Activated T-helper 1 cell treated with anti-CD3 and anti-CD28 coated beads, Interleukin-2, amount 50 U/mL, for 16 hours (primary cell): ENCODE measurements at places on chromosomes 11 and 22.

- DNase-seq = no peak
These were observed 113.3 kb upstream of the SLC22A12 start for GRCh38 chr11:64477675-64478074.

DNA sequence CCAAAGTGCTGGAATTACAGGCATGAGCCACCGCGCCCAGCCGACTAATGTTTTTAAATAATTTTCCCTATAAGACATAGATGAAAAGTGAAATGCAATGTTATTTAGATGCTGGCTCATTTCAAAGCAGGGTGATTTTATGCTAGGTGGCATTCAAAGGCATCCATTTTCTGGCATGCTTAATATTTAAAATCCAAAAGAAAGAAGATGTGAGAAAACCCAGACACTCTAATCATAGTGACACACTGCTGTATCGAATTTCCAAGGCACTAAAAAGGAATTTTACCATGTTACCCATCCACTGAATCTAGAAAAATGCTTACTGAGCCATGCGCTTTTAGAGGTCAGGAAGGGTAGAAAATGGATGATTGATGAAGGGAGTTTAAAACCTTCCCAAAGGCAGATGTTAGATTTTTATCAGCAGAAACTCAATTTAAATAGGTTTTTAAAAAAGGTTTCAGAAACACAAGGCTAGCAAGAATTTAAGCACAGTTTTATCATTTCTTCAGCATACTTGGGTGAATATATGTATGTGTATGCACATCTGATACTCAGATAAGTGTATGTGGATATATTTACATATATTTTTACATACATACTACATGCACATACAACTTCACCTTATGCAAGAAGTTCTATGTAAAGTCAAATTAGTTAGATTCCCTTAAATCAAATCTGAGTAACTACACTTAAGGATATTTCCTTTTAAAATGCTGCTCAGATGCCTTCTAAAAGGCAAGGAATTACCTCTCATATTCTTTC, 24.1 kb upstream of the CCDC89 start:
- no peak for DNase-seq

- no peak for DNase-seq
These were observed 774 bp upstream of the MRGPRG start for GRCh38 chr11:3219281-3219892.

DNA sequence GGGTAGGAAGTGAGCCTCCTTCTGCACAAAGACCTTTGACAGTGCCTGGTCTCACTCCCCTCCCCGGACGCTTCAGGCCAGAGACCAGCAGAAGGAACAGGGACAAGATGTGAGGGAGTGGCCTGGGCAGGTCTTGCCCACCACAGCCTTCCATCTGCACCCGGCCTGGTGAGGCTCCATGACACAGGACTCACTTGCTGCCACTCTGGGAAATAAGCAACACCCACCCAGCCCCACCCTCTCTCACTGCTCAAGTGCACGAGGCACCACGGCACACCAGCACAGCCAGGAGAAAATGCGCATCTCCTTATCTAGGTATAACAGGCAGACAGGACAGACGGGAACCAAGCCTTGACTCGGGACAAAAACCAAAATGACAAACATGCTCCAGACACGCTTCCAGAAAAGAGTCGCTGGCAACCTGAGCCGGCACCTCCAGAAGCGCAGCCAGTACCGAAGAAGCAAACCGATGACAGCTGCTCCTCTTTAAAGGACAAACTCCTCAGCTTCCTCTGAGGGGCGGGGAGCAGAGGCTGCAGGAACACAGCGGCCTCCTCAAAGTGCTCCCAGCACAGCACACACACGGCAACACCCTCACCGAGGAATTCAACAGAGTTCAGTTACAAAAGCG, 41.7 kb downstream of the BRD1 start:
- DNase-seq = no peak

DNA sequence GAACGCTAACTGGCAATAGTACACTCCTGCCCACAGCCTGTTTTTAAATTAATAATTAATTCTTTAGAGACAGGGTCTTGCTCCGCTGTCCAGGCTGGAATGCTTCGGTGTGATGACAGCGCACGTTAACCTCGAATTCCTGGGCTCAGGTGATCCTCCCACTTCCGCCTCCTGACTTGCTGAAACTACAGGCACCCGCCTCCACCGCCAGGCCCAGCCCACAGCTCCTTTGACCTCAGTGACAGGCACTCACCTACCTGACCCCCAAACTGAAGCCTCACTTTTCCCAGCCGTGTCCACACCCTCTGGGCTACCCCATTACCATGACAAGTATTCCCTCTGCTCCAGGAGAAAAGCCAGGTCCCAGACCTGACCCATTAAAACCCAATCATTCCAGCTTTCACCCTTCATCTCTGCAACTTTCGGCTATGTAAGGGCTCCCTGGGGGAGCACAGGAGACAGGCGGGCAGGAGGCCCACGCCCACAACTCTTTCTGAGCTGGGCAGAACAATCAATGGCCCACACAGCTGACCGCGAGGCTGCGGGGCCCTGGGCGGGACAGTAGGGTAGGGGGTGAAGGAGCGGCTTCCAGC, 730 bp downstream of the LMNTD2 start:
- DNase-seq = no peak

DNA sequence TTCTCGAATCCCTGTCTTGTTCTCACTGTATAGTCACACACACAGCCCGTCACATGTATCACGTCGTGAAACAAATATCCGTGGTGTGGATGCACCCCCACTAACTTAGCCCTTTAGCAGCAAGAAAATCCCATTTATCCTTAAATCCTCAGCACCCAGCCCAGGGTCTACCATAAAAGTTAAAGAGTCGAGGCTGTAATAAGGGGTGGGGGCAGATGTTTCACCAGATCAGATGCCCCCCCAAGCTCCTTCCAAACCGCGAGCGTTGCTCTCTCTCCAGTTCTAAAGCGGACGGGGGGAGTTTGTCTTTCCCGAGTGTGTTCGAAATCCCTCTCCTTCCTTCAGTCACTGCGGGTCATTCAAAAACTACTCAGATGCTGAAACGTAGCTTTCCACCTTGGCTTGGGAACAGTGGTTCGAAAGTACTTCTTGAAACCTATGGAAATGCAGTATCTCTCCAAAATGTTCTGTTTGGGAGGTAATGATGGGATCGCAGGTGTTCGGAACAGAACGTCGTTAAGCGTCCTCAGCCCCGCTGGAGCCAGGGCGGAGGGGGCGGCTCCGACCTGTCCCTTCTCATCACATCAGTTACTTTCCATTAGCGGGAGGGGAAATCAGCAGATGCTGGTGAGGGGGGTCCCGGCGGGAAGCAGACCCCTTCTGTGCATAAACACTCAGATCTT, 156.2 kb downstream of the BRD1 start:
- DNase-seq = no peak

DNA sequence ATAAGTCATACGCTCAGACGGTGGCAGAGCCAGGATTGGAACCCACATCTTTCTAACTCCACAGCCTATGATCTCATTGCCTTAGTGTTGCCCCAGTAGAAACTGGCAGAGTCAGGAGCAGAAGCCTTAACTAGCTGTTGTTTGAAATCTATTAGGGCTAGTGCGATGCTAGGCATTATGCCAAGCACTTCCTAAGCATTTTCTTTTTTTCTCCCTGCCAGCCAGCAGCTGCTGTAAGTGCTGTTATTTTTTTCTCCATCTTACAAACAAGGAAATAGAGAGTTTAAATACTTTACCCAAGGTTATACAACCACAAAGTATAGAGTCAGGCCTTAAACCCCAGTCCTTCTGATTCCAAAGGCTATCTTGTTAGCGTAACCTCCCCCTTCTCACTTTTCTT, 161.0 kb upstream of the SORL1-AS1 start:
- DNase-seq = no peak

GRCh38 chr11:971092-971690, 45.5 kb downstream of the AP2A2 start:
- no peak for DNase-seq

DNA sequence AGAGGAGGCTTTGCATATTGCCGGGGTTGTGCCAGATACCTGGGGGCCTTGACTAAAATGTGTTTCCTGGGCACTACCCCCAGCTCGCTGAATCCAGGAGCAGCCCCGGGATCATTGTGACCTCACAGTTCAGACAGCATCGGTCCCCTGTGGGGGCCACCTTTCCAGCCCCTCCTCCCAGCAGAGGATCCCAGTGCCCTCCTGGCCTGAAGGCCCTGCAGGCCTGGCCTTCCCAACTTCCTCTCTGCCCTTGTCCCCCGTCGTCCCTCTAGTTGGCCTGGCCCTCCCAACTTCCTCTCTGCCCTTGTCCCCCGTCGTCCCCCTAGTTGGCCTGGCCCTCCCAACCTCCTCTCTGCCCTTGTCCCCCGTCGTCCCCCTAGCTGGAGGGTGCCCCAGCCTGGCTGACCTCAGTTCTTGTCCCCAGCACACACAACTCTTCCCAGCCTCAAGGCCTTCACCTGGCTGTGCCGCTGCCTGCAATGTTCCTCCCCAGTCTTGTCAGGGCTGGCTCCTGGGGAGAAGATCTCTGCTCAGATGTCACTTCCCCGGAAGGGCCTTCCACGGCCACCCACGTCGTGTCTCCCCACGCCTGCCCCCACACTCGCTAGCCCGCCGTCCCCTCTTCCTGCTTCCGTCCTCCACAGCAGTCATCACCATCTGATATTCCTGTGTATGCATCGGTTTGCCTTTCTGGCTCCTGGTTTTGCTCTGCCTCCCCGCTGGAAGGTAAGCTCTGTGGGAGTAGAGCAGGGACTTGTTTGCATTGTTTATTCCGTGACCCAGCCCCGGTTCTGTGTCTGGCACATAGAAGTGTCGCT, 12.6 kb upstream of the ANO1 start:
- DNase-seq = no peak

- no peak for DNase-seq
These were observed 141.6 kb downstream of the ELP4 start for GRCh38 chr11:31651208-31651607.
